ENCODE measurements at places on chromosomes 2 and 18.

DNA sequence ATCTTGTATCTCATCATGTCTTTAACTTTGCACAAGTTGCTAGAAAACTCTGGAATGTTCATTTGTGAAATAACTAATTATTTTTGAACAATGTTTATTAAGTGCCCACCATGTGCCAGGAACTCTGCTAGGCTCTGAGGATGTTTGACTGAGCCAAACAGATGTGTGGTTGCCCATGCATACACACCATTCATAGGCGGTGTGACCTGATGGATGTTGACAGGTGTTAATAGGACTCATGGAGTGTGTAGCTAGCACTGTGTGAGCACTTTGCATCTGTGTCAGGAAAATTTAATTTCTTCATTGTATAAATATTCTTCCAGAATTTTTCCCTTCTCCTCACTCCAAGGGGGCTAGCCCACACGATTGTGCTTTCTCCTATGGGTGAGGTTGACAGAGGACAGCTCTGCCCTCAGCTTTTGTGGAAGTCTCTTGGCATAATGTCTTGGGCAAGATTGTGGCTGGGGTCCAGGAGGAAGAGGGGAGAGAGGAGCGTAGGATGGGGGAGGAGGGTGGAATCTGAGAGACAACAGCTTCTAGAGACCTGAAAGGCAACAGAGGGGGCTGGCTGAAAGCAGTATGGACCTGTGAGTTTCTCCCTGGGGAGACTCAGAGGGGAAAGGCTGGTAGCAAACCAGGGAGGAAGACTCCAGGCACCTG is 214.6 kb upstream of the CXCR4 start:
- DNase-seq, result no peak

GRCh38 chr2:96239091-96239490 is 26.7 kb downstream of the TMEM127 start:
- no peak for DNase-seq

DNA sequence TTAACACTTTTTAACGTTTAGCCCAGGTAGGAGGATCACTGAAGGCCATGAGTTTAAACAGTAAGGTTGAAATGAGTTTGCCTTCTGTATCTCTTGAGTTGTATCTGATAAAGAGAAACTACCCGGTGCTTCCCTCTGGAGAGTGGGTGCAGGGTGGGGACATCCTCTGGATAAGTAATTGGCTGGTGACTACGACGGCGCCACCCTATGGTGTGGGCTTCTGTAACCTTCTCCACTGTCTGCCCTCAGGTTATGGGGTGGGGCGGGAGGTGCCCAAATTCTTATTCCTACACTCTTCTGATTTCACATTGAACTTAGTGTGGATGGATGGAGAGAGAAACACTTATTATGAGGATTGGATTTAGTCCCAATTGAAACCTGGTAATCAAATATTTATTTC is 68.8 kb downstream of the LDLRAD4 start:
- no peak for DNase-seq

DNA sequence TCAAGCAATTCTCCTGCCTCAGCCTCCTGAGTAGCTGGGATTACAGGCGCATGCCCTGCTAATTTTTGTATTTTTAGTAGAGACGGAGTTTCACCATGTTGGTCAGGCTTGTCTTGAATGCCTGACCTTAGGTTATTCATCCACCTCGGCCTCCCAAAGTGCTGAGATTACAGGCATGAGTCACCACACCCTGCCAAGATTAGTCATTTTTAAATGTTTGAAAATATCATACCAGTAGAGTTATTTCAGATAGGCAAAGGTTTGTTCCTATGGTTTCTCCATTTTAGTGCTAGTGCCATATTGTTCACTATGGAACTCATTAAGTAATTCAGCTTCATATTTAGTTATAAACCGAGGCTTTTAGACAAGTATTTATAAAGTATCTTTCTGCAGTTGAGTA is 52.3 kb downstream of the HIBCH start:
- no peak for DNase-seq

GRCh38 chr2:168669151-168669550 is 133.3 kb upstream of the NOSTRIN start:
- no peak for DNase-seq

GRCh38 chr2:156476850-156477206 is 40.6 kb downstream of the GPD2 start:
- no peak for DNase-seq

- no peak for DNase-seq
Observed at GRCh38 chr2:206305523-206306245, 31.2 kb downstream of the ZDBF2 start.

GRCh38 chr2:239289545-239289944 is 111.3 kb downstream of the HDAC4 start:
- no peak for DNase-seq

- no peak for DNase-seq
Observed at GRCh38 chr2:173590276-173590861, 235.7 kb downstream of the CDCA7 start.

- DNase-seq, result no peak
Observed at GRCh38 chr2:172021074-172021931, 21.6 kb downstream of the METAP1D start.

- no peak for DNase-seq
Observed at GRCh38 chr18:2692508-2692907, 37.0 kb downstream of the SMCHD1 start.

Measured in stimulated activated CD8-positive, alpha-beta memory T cell treated with anti-CD3 and anti-CD28 coated beads, Interleukin-15, amount 100 ng/mL, for 24 hours (primary cell).